ENCODE measurements at places on chromosomes 7 and 10. TPM values are rescaled to one million over a fixed set of nuclear protein-coding genes. Genes with fewer than 3 reads are reported as not detected.

MAT1A gene
- not detected for total RNA-seq

MSMB gene
- total RNA-seq: not detected

ARHGEF5 gene
- 13.4 TPM for total RNA-seq

SPACDR gene
- 2.3 TPM for total RNA-seq

ECD gene
- 27.0 TPM for total RNA-seq

PON3 gene
- not detected for total RNA-seq

UNC5B gene
- total RNA-seq: not detected

PLOD3 gene
- 68.7 TPM for total RNA-seq

SPAM1 gene
- not detected for total RNA-seq

Data from activated naive CD4-positive, alpha-beta T cell treated with anti-CD3 and anti-CD28 coated beads, Interleukin-2, amount 10 ng/mL, durations not matched to agents 5 hours and 36 hours (primary cell).